Adipose tissue (tissue), 3 donors: ENCODE measurements at places on chromosomes 12 and 14. TPM values are rescaled to one million over a fixed set of nuclear protein-coding genes. Genes with fewer than 3 reads are reported as not detected.

Gene KCNH5
- polyA plus RNA-seq: not detected

Gene DTX1
- 21.9 TPM for polyA plus RNA-seq

Gene CLEC2A
- polyA plus RNA-seq: not detected

Gene NELL2
- 0.26 TPM for polyA plus RNA-seq

Gene ACACB
- polyA plus RNA-seq: 61.3 TPM

Gene ADAM21
- polyA plus RNA-seq: 0.12 TPM
